ENCODE measurements at places on chromosomes 5 and 9. TPM values are rescaled to one million over a fixed set of nuclear protein-coding genes. Genes with fewer than 3 reads are reported as not detected.

The KCNV2 gene
- total RNA-seq, result not detected

DNA sequence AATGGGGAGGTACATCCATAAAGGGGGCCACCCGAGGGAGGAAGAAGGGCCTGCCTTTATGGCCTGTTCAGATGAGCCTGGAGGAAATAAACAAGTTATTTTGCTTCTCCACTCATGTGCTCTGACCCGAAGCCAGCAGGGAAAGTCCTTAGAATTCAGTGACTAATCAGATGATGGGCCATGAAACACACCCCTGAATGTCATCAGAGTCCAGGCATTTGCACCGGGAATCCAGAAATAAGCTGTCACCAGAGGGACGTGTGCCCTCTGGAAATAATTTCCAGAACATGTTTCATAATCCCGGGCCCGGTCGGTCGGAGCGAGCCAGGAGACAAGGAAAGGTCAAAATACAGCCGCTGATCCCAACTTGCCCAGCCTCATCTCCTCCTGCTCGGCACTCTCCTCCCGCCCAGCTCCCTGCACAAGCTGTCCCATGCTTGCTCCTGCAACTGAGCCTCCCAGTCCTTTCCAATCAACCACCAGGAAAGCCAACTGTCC is 73.6 kb upstream of the ZNF622 start:
- peaks cover 7% of the 10 kb centered on the region for H3K4me1 ChIP-seq
- H3K27ac ChIP-seq, result peak overlapping the region; percentile 79
- H3K36me3 ChIP-seq, result no peaks in the 10 kb centered on the region

GRCh38 chr5:51558682-51559081 is 175.4 kb downstream of the ISL1 start:
- no peak overlapping the region for H3K27ac ChIP-seq
- H3K27me3 ChIP-seq, result no peaks in the 10 kb centered on the region
- no peak for DNase-seq
- no peaks in the 10 kb centered on the region for H3K4me1 ChIP-seq
- H3K36me3 ChIP-seq, result no peaks in the 10 kb centered on the region
- no peak overlapping the region for H3K4me3 ChIP-seq

DNA sequence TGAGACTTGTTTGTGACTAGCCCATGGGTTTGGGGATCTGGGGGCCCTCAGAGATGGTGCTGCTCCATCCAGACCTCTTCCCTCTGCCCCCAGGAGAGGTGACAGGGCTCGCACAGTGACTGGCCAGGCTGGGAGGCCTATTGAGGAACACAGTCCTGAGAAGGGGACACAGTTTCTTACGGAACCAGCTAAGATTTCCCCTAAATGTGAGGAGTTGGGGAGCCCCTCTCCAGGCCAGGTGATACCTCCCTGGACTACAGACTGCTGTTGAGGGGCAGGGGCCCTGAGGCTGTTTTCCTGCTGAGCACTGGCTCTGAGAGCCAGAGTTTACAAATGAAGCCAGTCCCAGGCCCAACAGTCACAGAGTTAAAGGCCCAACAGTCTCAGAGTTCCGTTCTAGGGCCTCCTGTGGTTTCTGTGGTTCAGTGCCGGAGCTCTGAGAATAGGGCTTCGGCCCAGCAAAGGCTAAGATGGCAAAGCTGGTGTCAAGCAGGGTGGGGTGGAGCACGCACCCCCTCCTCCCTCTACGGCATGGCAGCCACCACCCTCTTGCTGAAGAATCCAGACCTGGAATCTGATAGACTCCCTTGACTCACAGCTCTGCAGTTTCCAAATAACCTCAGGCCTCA is 1.1 kb upstream of the SEMA4D start:
- no peak overlapping the region for H3K27ac ChIP-seq
- DNase-seq, result no peak
- no peaks in the 10 kb centered on the region for H3K27me3 ChIP-seq
- no peaks in the 10 kb centered on the region for H3K36me3 ChIP-seq
- no peak overlapping the region for H3K4me3 ChIP-seq
- peaks cover 4% of the 10 kb centered on the region for H3K4me1 ChIP-seq

GRCh38 chr5:133653760-133654049 is 41.4 kb upstream of the FSTL4 start:
- no peak overlapping the region for H3K27ac ChIP-seq
- no peak overlapping the region for H3K4me3 ChIP-seq
- no peaks in the 10 kb centered on the region for H3K4me1 ChIP-seq
- no peaks in the 10 kb centered on the region for H3K36me3 ChIP-seq
- H3K27me3 ChIP-seq, result no peaks in the 10 kb centered on the region

DNA sequence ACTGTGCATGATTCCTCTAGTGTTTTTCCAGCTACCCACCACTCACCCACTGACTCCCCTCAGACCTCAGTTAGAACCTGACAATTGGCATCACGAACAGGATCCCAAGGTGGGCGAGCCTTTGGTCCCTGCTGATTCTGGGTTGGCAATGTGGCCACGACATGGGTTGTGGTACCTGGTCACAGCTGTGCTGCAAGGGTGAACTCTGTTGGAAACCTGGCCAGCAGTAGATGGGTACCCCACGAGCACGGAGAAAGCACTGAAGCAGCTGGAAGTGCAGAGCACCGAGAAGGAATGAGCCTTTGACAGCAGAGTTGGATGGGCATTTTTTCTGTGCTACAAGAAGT is 180.1 kb downstream of the PDE4D start:
- H3K36me3 ChIP-seq, result no peaks in the 10 kb centered on the region
- H3K27me3 ChIP-seq, result no peaks in the 10 kb centered on the region
- H3K4me1 ChIP-seq, result peaks cover 6% of the 10 kb centered on the region
- H3K27ac ChIP-seq, result no peak overlapping the region
- no peak for DNase-seq

GRCh38 chr9:90958328-90958727 is 156.7 kb downstream of the SYK start:
- H3K27me3 ChIP-seq, result no peaks in the 10 kb centered on the region
- H3K36me3 ChIP-seq, result no peaks in the 10 kb centered on the region
- no peak overlapping the region for H3K27ac ChIP-seq
- no peak overlapping the region for H3K4me3 ChIP-seq
- H3K4me1 ChIP-seq, result no peaks in the 10 kb centered on the region
- no peak for DNase-seq
